ENCODE measurements at places on chromosomes 1 and 21.

DNA sequence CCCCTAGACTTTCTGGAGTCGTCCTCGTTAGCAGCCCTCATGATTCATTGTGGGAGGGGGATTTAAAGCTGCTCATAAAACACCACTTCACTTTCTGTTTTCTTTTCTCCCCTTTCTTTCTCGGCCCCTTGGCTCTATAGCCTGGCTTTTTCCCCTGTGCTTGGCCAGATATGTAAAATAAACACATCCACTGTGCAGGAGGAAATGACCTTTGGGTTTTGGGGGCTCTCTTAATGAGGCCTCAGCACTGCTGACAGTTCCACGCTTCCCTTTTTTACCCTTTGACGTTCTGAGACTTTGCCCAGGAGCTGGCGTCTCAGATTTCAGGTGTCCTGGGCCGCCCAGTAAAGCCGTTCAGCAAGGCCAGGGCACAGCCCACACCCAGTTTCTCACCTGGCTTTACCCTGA lies 65.7 kb downstream of the RUNX3 start:
- H3K4me3 ChIP-seq = no peak overlapping the region
- no peaks in the 10 kb centered on the region for H3K27me3 ChIP-seq
- H3K27ac ChIP-seq = no peak overlapping the region
- peaks cover 2% of the 10 kb centered on the region for H3K36me3 ChIP-seq
- DNase-seq = peak; percentile 3

DNA sequence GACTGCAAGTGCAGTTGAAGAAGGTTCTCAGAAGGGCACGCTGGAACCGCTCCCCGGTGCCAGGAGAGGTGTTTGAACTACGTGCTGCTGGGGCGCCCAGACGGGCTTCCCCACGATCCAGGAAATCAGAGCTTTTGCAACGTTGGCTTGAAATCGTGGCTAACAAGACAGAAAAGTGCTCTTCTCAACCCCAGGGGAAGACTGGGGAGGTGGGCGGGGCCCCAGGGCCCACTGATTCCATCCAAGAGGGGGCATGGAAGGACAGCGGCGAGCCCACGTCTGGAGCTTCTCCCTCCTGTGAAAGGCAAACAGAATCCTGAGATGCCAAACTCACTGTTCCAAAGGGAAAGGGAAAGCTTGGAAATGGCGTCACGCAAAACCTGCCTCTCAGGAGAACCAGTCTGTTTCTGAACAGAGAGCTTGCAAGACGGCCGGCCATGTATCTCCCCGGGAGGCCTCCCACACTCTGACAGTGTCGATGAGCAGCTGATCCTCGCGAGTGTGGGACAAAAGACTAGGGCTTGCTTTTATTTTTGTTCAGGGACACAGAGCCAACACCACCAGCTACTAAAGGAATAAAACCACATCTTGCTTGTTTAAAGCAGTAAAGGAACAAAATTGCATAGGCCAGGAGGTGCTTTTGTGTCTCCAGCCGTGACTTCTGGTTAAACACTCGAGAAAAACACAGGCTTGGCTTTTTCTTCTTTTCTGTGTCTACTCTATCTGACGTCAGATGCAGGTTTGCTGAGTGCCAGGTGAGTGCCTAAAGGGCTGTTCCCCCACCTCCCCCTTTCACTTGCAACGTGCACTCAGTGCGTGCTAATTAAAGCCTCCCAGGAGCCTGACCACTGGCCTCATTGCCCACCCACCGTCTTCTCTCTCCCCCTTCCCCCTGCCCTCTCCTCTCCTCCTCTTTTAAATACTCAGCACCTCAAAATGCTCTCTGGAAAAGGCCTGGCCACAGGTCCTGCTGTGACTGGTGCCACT lies 41.5 kb downstream of the LRRC3 start:
- no peak for DNase-seq
- H3K27ac ChIP-seq = no peak overlapping the region
- H3K36me3 ChIP-seq = peaks cover 2% of the 10 kb centered on the region
- peaks cover 56% of the 10 kb centered on the region for H3K27me3 ChIP-seq
- H3K4me3 ChIP-seq = no peak overlapping the region

- peaks cover 28% of the 10 kb centered on the region for H3K36me3 ChIP-seq
- no peak overlapping the region for H3K27ac ChIP-seq
- peaks cover 17% of the 10 kb centered on the region for H3K4me1 ChIP-seq
Observed at GRCh38 chr1:206495493-206496046, 11.8 kb upstream of the RASSF5 start.

- H3K27ac ChIP-seq = no peak overlapping the region
- H3K36me3 ChIP-seq = no peaks in the 10 kb centered on the region
- DNase-seq = no peak
- no peak overlapping the region for H3K4me3 ChIP-seq
Observed at GRCh38 chr1:38454236-38454635, 405.3 kb downstream of the RRAGC start.

GRCh38 chr1:93414749-93415148 lies 33.2 kb upstream of the FNBP1L start:
- no peak overlapping the region for H3K4me3 ChIP-seq
- no peaks in the 10 kb centered on the region for H3K27me3 ChIP-seq
- no peaks in the 10 kb centered on the region for H3K4me1 ChIP-seq
- H3K27ac ChIP-seq = no peak overlapping the region

- no peak for DNase-seq
- H3K27ac ChIP-seq = no peak overlapping the region
- no peak overlapping the region for H3K4me3 ChIP-seq
Observed at GRCh38 chr1:65605621-65606020, 185.2 kb downstream of the LEPR start.

- no peak for DNase-seq
- H3K27ac ChIP-seq = no peak overlapping the region
- no peaks in the 10 kb centered on the region for H3K36me3 ChIP-seq
- peaks cover 14% of the 10 kb centered on the region for H3K27me3 ChIP-seq
- no peak overlapping the region for H3K4me3 ChIP-seq
Observed at GRCh38 chr1:204194771-204195170, 1.5 kb downstream of the KISS1 start.

GRCh38 chr1:112457241-112457640 lies 51.5 kb upstream of the WNT2B start:
- H3K27ac ChIP-seq = no peak overlapping the region
- peaks cover 32% of the 10 kb centered on the region for H3K27me3 ChIP-seq
- no peaks in the 10 kb centered on the region for H3K4me1 ChIP-seq
- no peak overlapping the region for H3K4me3 ChIP-seq

DNA sequence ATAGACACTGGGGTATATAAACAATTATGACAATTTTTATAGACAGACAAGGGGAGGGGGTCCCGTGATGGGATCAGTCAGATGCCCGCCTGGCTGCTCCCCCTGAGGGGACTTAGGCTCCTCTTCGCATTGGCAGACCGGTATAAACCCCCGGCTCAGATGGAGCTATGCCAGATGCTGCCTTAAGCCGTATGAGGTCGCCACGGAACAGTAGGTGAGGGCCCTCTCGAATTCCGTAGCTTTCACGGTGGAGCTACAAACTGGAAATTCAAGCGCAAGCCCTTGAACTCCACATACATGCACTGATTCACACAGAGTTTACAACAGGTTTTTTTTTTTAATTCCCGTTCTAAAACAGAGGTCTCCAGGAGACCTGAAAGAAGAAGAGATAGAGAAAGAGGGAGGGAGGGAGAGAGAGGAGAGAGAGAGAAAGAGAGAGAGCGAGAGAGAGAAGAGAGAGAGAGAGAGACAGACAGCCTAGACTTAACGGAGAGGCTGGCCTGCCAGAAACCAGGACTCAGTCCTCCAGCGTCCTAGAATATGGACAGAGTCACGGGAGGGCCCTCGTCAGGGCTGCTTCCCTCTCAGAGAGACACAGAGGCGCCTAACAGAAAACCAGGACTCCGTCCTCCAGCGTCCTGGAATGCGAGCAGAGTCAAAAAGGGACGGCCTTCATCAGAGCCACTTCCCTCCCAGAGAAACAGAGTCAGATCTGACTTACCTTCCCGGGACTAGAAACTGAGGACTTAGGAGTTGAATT lies 24.4 kb upstream of the TMEM54 start:
- H3K36me3 ChIP-seq = peaks cover 6% of the 10 kb centered on the region
- no peak overlapping the region for H3K4me3 ChIP-seq
- no peak overlapping the region for H3K27ac ChIP-seq
- DNase-seq = no peak
- H3K27me3 ChIP-seq = peaks cover 61% of the 10 kb centered on the region
- peaks cover 15% of the 10 kb centered on the region for H3K4me1 ChIP-seq

- no peaks in the 10 kb centered on the region for H3K36me3 ChIP-seq
- H3K27me3 ChIP-seq = no peaks in the 10 kb centered on the region
- no peak for DNase-seq
- peaks cover 5% of the 10 kb centered on the region for H3K4me1 ChIP-seq
Observed at GRCh38 chr1:117118137-117118536, 3.4 kb downstream of the TRIM45 start.

- H3K4me3 ChIP-seq = no peak overlapping the region
- H3K4me1 ChIP-seq = peaks cover 26% of the 10 kb centered on the region
- no peaks in the 10 kb centered on the region for H3K27me3 ChIP-seq
- peaks cover 19% of the 10 kb centered on the region for H3K36me3 ChIP-seq
Observed at GRCh38 chr1:156709757-156710489, 4.5 kb upstream of the CRABP2 start.

DNA sequence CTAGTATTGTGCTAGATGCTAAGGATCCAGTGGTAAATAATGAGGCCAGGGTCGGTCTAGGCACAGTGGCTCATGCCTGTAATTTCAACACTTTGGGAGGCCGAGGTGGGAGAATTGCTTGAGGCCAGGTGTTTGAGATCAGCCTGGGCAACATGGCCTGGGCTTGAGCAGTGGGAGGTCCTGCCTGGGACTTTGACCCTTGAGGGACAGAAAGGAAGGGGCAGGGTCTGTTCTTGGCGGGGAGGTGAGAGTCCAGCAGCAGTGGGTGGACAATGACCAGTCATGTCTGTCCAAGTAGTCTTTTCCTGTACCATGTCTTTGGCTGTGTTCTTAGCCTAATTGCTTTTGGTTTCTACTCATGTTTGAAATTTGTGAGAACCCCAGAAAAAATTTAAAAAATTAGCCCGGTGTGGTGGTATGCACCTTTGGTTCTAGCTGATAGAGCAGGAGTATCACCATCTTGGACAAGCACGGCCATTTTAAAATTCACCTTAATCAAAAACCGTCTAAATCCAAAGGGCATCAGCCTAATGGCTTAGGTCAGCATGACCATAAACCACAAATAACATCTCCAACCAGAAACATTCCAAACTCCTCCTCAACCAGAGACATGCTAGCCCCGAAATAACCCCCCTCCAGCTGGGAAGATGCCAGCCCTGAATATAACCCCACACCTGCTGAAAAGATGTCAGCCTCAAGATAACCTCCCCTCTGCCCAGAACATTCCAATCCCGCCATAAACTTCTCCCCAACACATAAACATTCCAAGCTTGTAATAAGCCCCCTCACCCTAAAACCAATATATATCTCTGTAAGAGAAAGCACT lies 6.8 kb upstream of the AK2 start:
- no peak overlapping the region for H3K27ac ChIP-seq
- no peaks in the 10 kb centered on the region for H3K27me3 ChIP-seq

DNA sequence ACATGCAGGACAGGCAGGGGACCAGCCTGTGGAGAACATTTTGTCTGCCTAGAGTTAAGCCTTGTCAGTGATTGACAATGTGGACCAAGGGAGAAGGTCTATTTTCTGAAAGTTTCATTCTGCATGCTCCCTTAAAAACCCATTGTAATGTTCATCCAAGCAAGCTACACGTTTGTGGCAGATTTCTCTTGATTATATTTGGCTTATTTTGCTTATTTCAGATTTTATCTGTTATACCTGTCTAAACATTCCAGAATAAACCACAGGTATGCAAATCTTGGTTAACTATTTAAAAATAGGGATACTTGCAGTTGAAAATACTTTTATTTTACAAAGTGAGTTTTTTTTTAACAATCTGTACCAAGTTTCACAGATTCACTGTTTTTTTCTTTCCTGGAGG lies 78.2 kb upstream of the F3 start:
- peaks cover 28% of the 10 kb centered on the region for H3K27me3 ChIP-seq
- no peaks in the 10 kb centered on the region for H3K36me3 ChIP-seq
- H3K4me1 ChIP-seq = no peaks in the 10 kb centered on the region

DNA sequence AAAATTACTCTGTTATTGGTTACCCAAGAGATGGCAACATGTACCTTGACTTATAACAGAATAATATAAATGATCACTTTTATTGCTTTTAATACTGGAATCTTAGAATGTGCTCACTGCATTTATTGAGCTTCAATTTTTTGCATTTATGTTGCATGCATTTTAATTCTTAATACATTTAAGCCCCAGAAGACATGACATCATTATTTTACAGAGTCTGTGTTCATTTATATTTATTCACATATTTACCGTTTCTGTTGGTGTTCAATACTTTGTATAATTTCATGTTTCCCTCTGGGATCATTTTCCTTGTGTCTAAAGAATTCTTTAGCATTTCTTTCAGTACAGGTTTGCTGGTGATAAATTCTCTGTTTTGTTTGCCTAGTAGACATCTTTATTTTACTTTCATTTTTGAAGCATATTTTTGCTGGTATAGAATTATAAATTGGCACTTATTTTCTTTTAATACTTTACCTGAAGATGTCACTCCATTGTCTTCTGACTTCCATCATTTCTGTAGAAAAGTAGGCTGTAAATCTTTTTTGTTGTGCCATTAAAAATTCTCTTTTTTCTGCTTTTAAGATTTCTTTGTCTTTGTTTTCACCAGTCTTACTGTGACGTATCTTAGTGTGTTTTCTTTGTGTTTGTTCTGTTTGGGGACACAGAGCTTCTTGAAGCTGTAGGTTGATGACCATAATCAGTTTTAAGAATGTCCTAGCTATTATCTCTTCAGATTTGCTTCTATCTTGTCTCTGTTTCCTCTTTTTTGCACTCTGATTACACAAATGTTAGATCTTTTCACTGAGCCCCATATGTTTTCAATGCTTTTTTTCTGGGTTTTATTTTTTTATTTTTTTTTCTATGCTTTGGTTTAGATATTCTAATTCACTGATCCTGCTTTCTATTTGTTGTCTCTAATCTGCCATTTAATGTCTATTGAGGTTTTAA lies 26.9 kb downstream of the DISP3 start:
- peaks cover 23% of the 10 kb centered on the region for H3K27me3 ChIP-seq
- DNase-seq = no peak
- H3K4me1 ChIP-seq = no peaks in the 10 kb centered on the region
- no peaks in the 10 kb centered on the region for H3K36me3 ChIP-seq
- no peak overlapping the region for H3K27ac ChIP-seq
- no peak overlapping the region for H3K4me3 ChIP-seq

- no peak for DNase-seq
- no peaks in the 10 kb centered on the region for H3K27me3 ChIP-seq
- no peak overlapping the region for H3K4me3 ChIP-seq
- no peaks in the 10 kb centered on the region for H3K36me3 ChIP-seq
- H3K4me1 ChIP-seq = no peaks in the 10 kb centered on the region
Observed at GRCh38 chr1:188169971-188170370, 1341.2 kb downstream of the PLA2G4A start.

Measured in central memory CD8-positive, alpha-beta T cell (primary cell).